Vagina (tissue), 2 donors: ENCODE measurements at places on chromosomes 12 and 14.
A peak's percentile ranks its signal among the peaks of the same experiment; 100 is the strongest.

DNA sequence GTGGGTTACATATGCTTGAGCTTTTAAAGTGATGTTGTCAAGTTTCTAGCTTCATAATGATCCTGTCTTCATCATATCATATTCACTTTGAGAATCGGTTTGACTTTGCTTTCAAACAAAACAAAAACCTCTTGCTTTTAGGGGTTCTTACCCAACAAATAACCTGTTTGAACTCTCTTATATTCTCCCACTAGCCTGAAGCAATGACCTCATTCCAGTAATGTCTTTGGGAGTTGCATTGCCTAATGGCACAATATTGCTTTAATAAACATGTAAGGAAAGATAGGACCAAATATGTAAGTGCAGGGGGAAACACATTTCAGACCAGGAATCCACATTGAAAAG is 27.7 kb downstream of the WBP11 start:
- DNase-seq = no peak

GRCh38 chr14:38958589-38958988 is 144.4 kb downstream of the SEC23A start:
- DNase-seq = no peak

GRCh38 chr14:105149146-105149781 is 19.3 kb downstream of the JAG2 start:
- no peak for DNase-seq

GRCh38 chr12:120904197-120904773 is at the start of gene SPPL3:
SPPL3 (minus strand) TSS chr12:120904358; CDS start chr12:120903867, 491 bp downstream.
- DNase-seq = no peak

GRCh38 chr12:51848326-51848727 is at the start of gene FIGNL2:
FIGNL2 (minus strand) TSS chr12:51848718; CDS start chr12:51822413, 26,305 bp downstream.
- DNase-seq = no peak

GRCh38 chr12:95528431-95528830 is 22.8 kb downstream of the USP44 start:
- DNase-seq = no peak

GRCh38 chr12:28130625-28131598 is 59.3 kb upstream of the CCDC91 start:
- DNase-seq = no peak

- DNase-seq = no peak
Measured at GRCh38 chr12:111298582-111299436, 70.1 kb downstream of the PHETA1 start.

DNA sequence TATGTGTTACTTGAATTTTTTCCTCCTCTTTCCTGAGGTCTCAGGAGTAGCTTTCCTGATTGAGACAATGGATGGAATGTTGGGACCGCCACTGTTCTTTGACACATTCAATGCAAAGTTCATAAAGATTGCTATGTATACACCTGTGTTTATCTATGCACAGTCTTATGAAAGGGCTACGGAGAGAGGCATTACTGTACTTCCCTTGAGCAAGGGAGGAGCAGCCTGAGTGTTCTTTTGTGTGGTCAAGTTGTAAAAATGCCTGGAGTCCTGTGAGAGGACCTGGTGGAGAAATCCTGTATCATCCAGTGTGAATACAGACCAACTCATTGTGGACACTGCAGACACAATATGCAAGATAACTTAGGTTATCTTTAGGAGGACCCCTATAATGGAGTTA is 1.2 kb downstream of the SRGAP1 start:
- no peak for DNase-seq

DNA sequence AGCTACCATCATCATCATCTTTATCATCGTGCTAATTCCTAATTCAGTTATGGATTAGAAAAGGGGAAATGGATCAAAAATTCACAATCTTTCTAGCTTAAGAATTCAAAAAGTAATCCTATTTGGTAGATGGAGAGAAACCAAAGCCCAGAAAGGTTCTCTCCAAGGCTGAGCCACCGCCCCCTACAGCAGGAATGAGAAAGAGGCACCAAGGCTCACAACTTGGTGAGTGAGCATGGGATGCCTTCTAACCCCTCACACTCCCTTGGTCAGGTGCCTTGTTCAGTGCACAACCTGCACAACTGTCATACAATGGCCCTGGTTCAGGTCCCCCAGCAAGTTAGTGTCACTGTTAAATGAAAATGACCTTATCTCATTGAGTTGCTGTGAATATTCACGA is 171.5 kb downstream of the ANO2 start:
- DNase-seq = no peak

DNA sequence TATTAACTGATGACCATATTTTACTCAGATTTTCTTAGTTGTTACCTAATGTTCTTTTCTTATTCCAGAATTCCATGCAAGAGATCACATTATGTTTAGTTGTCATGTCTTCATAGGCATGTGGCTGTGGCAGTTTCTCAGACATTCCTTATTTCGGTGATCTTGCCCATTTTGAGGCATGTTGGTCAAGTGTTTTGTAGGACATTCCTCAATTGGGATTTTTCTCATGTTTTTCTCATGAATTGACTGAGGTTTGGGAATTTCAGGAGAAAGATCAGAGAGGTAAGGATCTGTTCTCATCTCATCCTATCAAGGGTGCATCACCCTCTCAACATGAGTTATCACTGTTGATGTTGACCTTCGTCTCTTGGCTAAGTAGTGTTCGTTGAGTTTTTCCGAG is 81.3 kb downstream of the CHST11 start:
- DNase-seq = no peak

DNA sequence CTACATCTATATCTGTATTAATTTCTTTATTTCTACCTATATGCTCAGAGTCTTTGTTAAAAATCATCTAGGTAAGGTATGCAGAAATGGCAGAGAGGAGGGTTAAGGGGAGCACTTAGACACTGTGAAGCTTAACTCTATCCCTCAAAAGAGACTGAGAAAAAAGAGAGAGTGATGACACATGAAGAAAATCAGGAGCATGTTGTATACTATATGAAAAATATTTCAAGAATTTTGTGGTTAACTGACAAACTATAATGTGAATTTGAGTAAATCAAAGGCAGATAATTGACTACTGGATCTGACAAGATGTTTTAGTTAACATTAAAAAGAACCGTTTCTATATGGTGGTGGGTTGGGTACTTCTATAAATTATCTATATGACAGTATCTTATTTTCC is 1814.2 kb upstream of the SEL1L start:
- DNase-seq = no peak

DNA sequence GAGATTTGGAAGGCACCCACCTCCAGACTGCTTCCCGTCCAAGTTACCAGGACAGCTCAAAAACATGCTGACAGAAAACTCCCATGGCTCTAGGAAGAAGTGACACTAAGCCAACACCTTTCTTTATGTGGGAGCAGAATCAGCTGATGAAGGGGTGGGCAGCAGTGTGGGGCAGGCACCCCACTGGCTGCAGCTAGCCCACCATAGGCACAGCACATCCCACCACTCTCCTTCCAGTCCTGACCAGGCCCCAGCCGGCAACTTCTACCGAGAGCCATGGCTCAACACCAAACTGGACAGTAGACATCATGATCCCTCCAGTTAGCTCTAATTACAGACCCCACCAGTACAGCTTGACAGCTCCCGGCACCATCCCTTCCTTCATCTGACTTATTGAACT is 45.0 kb downstream of the SH2B3 start:
- peak; percentile 80 for DNase-seq

- no peak for DNase-seq
Measured at GRCh38 chr12:32490801-32491200, 91.4 kb downstream of the FGD4 start.

DNA sequence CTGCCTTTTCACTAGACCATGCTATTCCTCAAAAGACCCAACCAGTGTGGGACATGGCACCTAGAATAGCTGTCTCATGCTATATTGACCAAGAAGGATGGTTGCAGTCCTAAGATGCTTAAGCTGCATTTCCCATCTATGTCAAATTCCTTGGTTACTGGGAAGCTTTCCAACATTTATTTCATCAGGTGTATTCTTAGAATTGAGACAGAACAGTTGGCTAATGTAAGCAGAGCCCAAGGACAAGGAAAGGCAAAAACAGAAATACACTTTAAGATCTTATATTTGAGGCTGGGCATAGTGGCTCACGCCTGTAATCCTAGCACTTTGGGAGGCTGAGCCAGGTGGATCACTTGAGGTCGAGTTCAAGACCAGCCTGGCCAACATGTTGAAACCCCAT is 24.7 kb downstream of the ARG2 start:
- DNase-seq = no peak

DNA sequence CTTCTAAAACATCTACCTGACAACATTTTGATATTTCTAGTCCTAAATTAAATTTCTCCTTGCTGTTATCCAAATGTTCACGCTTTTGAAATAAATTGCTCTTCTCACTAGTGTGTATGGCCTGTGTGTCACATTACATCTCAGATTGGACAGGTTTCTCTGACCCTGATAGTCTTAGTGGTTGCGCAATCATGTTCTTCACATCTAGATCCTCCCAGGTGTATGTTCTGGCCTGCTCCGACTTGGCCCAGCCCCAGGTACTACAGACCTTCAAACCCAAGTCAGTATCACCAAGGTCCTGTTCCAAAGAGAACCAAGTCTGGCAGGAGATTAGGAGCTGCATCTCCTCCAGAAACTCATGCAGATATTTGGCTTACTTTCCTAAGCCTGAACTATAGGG is 209.5 kb downstream of the ASCL1 start:
- no peak for DNase-seq

DNA sequence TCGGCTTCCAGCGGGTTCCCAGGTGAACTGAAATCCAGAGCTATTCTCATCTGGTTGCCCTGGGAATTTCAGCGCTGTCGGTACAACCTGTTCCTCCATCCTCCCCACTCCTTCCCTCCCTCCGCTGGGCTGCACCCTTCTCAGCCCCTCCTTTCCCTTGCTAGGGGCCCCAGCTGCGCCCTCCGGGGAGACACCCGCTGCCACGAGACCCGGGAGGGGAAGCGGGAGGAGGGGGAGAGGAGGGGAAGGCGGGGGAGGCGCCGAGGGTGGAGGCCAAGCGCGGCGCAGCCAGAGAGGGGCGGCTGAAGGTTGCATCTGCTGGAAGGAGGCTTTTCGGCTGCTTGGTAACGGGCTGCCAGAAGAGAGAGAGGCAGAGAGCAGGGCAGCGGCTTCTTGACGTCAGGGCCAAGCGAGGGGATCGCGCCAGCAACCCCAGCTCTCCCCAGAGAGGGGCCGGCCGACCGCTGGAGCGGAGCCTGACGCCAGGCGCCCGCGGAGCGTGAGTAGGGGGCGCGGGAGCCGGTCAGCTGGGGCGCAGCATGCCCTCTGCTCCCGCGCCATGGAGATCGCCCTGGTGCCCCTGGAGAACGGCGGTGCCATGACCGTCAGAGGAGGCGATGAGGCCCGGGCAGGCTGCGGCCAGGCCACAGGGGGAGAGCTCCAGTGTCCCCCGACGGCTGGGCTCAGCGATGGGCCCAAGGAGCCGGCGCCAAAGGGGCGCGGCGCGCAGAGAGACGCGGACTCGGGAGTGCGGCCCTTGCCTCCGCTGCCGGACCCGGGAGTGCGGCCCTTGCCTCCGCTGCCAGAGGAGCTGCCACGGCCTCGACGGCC is at the start of gene KCNA5:
TSS of gene KCNA5 (plus strand) at position 291 of the 831 bp plus-strand sequence. CDS start at position 560, 269 bp downstream.
- DNase-seq = no peak

DNA sequence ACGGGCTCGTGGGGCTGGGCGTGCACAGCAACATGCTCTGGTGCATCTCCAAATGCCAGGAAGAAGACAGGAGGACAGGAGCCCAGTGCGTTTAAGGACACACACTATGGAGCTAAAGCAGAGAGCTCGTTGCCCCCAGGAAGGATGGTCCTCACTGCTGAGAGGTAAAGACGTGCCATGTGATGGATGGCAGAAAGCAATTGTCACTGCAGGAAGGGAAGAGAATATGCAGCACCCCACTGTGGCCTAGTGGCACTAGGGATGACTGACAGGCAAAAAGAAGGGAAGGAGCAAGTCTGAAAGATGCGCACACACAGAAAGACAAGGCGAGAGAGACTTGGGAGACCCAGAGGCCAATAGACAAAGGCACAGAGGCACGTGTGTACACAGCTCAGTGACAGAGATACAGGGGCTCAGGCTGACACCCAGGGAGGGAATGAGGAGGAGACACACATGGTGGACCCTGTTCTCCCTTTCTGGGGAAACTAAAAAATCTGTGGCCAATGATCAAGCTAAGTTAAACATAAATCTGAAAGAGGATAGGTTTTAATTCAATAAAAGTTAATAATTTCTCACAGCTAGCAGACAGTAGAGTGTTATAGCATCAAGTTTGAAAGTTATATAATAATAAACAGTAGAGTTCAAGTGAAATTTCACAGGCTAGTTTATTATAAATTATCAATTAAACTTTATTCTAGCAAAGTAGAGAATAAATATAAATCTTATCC is 78.8 kb downstream of the CRACR2A start:
- peak; percentile 77 for DNase-seq

- no peak for DNase-seq
Measured at GRCh38 chr14:33968722-33969121, 17.8 kb upstream of the EGLN3 start.

- no peak for DNase-seq
Measured at GRCh38 chr12:82527165-82527780, 159.4 kb upstream of the TMTC2 start.

DNA sequence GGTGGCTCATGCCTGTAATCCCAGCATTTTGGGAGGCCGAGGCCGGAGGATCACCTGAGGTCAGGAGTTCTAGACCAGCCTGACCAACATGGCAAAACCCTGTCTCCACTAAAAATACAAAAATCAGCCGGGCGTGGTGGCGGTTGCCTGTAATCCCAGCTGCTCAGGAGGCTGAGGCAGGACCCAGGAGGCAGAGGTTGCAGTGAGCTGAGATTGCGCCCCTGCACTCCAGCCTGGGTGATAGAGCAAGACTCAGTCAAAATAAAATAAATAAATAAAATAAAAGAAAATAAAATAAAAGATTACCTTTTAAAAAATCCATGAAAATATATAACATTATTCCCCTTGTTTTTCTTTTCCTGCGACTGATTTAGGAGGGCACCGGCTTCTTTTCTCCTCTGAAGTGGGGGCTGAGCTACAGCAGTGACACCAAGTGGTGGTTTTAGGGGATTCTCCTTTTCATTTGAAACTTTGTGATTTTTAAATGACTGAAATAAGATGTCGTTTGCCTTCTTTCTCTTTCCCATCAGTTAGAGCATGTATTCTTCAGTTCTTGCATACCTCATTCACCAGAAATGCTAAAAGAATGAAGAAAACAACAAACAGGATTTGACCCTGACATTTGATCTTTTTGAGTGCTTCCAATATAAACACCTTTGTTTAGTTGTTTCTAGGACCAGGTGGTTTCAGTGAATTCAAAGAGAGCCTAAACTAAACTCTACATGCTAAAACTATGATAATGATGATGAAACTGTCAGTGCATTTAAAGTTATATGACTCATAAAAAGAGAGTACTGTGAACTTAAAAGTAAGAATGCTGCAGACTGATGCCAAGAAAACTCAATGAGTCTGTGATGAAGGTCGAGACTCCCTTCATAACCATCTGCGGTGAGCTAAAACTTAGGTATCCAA is 22.6 kb upstream of the PKP2 start:
- DNase-seq = no peak

DNA sequence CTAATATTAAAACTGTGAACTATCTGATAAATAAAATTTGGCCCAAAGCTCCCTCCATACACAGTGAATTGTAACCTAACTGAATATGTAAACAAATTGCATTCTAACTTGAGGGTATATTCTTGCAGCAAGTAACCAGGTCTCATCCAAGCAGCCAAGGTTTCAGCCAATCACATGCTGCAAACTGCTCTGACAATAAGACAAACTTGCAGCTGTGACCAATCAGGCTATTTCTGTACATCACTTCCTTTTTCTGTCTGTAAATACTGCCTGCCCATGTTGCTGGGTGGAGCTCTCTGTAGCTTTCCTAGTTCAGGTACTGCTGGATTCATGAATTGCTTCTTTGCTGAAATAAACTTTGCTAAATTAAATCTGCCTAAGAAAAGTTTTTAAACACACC is 499.0 kb downstream of the GALC start:
- no peak for DNase-seq
